ENCODE measurements at places on chromosomes 4 and X. TPM values are rescaled to one million over a fixed set of nuclear protein-coding genes. Genes with fewer than 3 reads are reported as not detected.

Gene NHS
- 1.4 TPM for polyA plus RNA-seq

Gene USP17L5
- not detected for polyA plus RNA-seq

Gene ADAMTS3
- 0.09 TPM for polyA plus RNA-seq

Gene AKAP4
- not detected for polyA plus RNA-seq

Gene RPS6KA6
- 0.47 TPM for polyA plus RNA-seq

Gene UNC5C
- polyA plus RNA-seq, result not detected

Gene DCHS2
- not detected for polyA plus RNA-seq

Gene MRFAP1
- 305 TPM for polyA plus RNA-seq

Gene MAGEC3
- not detected for polyA plus RNA-seq

Gene CDS1
- polyA plus RNA-seq, result 9.2 TPM

Gene ATP6AP1
- 64.2 TPM for polyA plus RNA-seq

DNA sequence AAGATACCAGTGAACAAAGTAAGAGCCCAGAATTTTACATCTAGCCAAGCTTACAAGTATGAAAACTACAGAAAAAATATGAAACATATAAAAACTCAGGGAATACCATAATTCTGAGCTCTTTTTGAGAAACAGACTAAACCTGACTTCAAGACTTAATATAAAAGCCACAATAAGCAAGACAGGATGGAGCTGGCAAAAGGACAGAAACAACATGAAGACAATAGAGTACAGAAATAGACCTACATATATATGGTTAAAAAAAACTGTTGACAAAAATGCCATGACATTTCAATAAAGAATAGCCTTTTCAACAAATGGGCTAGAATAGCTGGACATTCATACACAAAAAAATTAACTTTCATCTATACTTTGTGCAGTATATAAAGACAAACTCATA is 49.4 kb downstream of the UBA6 start:
- no peak for DNase-seq

DNA sequence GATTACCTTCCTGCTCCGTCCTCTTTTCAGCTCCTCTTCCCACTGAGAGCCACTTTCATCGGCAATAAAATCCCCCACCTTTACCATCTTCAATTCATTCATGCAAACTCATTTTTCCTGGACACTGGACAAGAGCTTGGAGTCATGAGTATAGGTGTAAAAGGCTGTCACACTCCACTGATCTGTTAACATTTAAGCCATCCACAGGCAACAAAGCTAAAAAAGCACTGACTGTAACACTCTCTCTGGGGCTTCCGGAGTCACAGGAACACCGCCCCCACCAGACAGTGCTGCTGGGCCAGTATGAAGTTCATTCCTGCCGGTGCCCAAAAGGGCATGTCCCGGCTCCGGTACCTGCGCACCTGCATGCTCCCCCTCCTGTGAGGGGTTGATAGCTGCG is 38.5 kb downstream of the MAGEB5 start:
- no peak for DNase-seq

- no peak for DNase-seq
These were observed 25.8 kb downstream of the ANXA10 start for GRCh38 chr4:168118116-168118655.

DNA sequence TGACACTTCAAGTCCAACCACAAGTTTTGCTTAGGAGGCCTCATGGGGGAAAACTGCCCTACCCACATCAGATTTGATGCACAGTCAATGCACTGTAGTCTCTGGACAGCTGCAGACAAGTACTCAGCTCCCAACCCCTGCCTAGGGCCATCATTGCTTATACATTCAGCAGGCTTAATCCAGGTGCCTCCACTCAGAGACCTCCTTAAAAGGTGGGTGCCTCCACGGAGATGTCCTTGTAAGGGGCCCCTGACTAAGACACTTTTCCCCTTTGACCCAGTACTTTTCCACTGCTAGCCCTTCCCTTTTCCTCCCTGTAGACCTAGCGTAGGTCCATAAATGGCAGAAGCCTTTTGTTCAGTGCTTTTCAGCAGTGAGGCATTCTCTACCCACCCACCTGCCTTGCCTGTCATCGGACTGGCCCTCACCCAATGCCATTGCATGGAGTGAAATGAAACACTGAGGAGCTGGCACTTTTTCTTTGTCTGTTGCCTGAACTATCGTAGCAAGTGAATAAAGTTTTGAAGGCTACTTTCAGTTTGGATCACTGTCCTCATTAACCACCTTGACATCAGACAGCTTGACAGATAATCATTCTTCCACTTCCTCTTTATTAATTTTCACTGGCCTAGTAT is 23.8 kb upstream of the PLK4 start:
- peak; percentile 98 for DNase-seq

DNA sequence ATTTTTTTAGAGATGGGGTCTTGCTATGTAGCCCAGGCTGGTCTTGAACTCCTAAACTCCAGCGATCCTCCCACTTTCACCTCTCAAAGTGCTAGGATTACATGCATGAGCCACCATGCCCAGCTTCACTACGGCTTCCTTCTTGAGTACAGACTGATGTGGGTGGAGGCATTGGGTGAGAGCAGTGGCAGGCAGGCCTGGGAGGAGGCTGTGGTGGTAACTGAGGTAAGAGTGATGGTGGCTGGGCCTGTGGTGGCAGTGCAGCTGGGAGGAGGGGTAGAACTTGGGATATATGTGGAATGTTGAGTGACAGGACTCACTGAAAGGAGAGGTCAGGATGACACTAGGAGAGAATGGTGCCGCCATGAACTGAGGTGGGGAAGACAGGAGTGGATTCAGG is 80.9 kb downstream of the MED28 start:
- DNase-seq, result no peak

- peak; percentile 64 for DNase-seq
These were observed 45.6 kb upstream of the CHRNA9 start for GRCh38 chr4:40289366-40290188.

DNA sequence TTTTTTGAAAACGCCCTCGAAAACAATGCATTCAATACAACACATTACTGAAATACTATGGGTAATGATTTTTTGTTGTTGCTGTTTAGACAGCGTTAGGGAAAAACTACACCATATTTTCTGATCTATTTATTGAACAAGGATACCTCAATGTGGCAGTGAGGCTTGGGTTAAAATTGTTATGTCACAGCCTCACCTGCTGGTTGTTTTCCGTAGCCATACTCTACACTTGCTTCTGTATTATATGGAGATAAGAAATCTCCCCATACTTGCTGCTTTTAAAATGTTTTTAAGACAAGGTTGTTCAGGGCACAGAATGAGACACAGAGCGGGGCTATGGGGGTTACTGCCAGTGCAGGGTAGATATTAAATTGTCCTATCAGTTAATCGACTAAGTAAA is 221.6 kb upstream of the FTHL17 start:
- DNase-seq, result no peak

- DNase-seq, result no peak
These were observed 131.9 kb downstream of the REELD1 start for GRCh38 chr4:146346276-146346675.

GRCh38 chrX:149760965-149761364 is 12.9 kb upstream of the HSFX1 start:
- no peak for DNase-seq

- DNase-seq, result no peak
These were observed 879.5 kb downstream of the TECRL start for GRCh38 chr4:63529581-63530337.

DNA sequence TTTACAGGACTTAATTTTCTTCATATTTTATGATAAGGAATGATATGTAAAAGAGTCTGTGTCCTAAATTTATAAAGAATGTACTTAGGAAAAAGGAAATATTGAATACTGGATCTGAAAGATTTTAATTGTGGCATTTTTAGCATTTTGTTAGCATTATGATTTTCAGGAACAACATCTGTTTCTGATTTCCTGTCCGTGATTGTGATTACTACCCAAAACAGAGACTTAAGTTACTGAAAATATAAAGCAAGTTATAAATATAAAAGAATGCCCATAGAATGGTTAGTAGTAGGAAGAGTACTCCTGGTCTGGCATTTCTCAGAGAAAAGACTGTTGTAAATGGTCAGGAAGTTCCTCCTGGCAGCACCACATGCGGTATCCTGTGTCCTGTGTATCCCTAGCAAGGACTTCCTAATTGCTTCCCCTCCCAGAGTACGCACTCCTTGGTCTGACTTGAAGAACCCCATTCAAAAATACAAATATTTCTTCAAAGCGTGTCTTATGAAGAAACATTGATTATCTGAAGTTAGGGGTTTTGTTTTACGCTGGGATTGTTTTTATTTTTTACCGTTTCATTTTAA is 88.9 kb downstream of the RS1 start:
- no peak for DNase-seq

DNA sequence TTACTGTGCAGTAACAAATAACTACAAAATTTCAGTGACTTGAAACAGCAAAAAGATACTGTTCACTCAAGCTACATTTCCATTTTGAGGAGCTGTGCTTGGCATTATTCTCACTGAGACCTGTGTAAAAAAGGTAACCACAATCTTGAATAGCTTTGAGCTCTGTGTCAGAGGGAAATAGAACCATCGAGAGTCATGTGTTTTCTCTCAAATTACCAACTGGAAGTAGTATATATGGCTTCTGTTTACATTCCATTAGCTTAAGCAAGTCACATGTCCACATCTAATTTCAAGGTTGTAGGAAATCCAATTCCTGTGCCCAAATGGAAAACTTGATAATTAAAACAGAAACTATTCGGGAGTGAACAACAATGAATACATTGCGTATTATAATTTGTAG is 82.9 kb upstream of the BANK1 start:
- no peak for DNase-seq

- DNase-seq, result peak; percentile 84
These were observed 34.7 kb upstream of the PGRMC2 start for GRCh38 chr4:128322311-128322710.

DNA sequence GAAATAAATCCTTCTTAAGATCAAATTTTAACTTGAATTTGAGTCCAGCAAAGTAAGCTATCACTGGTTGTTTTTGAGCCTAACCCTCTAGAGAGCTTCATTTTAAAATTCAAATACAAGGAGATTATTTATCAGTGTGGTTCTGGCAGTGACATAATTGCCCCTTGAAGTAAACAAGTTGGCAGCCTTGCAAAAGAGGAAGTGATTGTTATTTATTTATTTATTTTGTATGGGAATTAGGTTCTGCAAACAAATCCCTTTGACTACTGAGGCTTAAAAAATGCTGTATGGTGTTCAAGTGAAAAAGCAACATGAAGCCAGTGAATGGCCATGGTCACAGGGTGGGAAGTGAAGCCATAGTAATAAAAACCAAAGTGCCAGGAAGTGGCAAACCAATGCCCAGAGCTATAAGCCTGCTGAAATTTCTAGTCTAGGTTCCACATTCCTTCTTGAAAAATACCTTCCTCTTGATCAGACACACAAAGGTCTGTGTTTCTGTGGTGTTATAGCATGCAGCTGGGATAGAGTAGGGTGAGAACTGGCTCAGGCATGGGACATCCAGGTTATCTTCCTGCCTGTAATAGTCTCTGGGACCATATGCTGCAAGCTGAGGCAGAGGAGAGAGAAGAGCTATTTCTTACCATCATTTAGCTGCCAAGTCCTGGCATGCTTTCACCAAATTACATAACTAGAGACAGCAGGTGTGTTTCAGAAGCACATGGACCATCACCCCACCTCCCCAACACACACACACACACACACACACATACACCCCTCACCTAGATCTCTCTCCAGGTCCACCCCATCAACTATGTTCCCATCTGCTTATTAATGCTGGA is 47.1 kb upstream of the TSPAN7 start:
- DNase-seq, result peak; percentile 8

DNA sequence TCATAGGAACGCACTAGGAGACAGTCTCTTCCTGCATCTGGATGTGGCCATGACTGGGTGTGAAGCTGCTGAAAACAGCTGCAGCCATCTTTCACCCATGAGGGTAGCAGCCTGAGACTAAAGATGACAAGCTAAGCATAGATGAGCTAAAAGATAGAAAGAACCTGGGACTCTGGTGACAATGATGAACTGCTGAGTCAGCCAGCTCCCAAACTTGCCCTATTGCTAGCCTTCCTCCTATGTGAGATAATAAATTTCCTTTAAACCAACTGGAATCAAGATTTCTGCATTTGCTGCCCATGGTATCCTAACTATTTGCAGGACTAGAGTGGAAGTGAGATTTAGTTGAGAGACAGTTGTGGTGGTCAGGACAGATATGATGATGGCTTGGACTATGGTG is 21.0 kb upstream of the PI4K2B start:
- DNase-seq, result no peak

DNA sequence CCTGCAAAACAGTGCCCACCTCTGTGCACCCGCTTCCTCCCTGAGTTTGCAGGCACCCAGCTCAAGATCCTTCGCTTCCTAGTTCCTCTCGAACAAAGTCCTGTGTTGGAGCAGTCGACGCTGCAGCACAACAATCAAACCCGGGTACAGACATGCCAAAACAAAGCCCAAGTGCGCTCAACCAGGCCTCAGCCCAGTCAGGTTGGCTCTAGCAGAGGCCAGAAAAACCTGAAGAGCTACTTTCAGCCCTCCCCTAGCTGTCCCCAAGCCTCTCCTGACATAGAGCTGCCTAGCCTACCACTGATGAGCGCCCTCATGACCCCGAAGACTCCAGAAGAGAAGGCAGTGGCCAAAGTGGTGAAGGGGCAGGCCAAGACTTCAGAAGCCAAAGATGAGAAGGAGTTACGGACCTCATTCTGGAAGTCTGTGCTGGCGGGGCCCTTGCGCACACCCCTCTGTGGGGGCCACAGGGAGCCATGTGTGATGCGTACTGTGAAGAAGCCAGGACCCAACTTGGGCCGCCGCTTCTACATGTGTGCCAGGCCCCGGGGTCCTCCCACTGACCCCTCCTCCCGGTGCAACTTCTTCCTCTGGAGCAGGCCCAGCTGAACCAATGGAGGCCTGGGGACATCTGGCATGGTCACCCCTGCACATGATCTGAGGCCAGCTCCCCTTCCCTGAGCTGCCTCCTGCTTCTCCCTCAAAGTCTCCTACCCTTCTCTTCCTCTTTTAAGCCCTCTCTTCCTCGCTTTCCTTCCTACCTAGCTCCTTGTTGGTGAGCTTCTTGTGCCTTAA is 6.9 kb downstream of the APEX2 start:
- DNase-seq, result peak; percentile 23

GRCh38 chrX:154382483-154383069 is 3.5 kb downstream of the EMD start:
- DNase-seq, result no peak

DNA sequence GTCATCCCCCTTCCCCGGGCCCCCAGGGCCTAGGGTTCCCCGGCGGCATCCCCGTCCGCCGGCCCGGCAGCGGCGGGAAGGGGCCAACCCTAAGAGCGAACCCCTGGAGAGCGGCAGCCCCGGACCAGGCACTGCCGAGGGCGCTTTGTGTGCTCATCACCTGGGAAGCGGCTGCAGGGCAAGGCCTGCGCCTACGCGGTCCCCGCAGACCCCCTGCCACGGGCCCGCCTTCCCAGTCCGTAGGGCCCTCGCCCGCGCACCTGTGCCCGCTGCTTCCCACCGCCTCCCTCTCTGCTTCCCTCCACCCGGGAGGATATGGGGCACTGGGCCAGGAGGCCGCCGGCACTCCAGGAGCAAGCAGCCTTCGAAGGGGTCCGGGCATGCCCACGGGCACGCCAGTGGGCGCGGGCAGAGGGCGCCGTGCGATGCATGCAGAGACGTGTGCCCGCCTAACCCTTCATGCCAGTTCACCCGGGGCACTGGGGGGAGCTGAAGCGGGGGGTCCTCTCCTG is 2.6 kb downstream of the FLNA start:
- DNase-seq, result no peak

Measured in foreskin keratinocyte (primary cell).